NCI-H524 (cell line): ENCODE measurements at places on chromosomes 4 and X.

DNA sequence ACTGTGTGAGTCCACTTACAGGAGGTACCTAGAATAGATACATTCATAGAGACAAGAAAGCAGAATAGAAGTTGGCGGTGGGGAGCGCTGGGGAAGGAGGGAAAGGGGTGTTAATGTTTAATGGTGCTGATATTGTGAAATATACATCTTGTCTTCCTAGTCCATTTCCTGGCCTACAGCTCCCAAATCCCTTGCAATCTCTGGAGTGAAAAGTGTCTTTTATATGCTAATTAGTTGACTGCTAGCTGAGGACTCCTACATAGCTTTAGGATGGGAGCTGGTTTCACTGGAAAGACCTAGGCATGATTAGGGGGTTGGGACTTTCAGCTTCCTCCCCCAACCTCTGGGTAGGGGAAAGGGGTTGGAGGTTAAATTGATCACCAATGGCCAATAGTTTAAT is 36.0 kb downstream of the FUNDC1 start:
- no peak for DNase-seq

GRCh38 chr4:66572949-66573348 is 902.7 kb upstream of the EPHA5 start:
- peak; percentile 3 for DNase-seq

DNA sequence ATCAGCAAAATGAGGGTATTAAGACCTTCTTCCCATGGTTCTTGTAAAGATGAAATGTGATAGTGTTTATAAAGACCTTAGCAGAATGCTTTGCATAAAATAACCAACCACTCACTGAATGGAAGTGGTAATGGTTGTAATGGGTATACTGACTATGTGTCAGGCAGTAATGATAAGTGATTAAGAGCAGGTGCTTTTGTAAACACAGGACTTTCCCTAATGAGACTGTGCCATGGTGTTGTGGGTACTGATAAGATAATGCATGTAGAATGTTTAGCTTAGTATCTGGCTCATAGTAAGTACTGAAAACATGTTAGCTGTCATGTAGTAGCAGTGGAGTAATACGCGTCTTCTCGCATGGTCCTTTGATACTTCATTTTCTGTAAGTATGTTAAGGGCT is 6.9 kb downstream of the LSM6 start:
- no peak for DNase-seq

- peak; percentile 69 for DNase-seq
These were observed 20.3 kb upstream of the GPC4 start for GRCh38 chrX:133435544-133436124.

DNA sequence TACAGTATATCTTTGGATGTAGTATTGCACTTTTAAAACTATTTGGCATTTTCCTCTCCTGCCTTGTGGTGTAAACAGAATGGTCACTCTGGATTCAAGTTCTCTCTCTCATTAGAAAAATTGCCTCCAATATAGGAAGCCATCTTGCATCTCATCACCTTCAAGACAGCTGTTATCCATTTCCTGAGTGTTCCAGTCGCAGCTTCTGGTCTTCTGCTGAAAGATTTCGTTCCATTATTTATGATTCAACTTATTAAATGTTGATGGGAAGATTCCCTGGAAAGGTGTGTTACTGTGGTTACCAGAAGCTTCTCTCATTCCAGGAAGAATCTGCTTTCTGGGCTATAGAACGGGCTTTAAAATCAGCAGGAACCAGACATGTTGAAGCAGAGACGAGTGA is 568.3 kb upstream of the SLIT2 start:
- DNase-seq = no peak

DNA sequence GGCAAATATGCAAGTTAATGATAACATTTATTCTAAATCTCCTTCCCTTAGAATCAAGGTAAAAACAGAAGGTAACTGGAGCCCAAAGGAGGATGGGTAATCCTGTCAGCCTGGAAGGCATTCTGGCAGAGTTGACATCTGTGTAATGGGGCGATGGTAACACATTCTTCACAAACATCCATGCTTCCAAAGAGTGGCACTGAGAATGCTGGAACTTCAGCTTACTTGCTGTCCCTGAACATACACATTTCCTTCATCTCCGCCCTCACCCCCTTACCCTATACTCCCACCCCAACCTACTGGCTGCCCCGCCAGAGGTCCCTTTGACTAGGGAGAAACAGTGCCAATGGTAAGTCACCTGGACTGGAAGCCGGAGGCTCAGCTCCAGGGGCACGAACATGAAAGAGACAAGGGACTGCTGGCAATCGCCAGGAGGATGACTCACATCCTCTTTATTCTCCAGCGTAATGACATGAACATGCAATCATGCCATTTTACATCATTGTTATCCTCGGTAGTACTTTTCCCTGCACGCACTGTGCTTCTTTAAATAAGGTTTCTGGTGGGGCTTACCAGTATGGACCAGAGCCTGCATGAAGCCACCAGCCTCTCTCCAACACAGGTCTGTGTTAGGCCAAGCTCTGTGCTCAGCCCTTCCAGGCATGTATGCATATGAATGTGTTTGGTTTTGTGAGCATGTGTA is 694.2 kb upstream of the TENM3 start:
- no peak for DNase-seq

GRCh38 chrX:22206781-22207180 is 65.9 kb upstream of the CBLL2 start:
- no peak for DNase-seq

DNA sequence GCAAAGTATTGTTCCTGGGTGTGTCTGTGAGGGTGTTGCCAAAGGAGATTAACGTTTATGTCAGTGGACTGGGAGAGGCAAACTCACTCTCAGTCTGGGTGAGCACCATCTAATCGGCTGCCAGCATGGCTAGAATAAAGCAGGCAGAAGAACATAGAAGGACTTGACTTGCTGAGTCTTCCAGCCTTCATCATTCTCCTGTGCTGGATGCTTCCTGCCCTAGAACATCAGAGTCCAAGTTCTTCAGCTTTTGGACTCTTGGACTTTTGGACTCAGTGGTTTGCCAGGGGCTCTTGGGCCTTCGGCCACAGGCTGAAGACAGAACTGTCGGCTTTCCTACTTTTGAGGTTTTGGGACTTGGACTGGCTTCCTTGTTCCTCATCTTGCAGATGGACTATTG is 15.3 kb upstream of the ENPP6 start:
- DNase-seq = no peak

DNA sequence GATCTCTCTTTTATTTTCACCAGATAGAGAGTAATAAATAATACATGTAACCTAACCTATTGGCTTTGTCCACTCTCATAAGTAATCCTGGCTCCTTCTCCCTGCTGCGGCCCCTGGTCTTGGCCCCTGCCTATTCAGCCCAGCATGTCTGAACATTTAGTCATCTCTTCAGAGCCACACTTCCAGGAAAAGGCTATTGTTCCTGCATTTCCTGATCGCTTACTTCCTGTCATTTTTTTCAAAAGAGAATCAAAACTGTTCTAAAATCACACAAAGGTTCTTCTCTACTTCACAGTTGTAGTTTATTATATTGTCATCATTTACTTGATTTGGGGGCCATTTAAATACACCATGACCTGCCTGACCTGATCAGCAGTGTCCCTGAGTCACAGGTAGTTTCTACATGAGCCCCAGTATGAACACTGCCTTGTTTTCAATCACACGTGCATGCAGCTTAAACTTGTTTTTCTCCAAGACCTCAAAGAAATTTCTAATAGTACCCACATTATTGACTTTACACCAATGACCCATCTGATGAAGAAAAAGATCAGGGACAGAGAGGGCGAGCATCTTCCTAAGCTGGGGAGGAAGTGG is 47.4 kb upstream of the KDR start:
- DNase-seq = no peak

- DNase-seq = no peak
These were observed 168.9 kb upstream of the PUDP start for GRCh38 chrX:7316887-7317286.

DNA sequence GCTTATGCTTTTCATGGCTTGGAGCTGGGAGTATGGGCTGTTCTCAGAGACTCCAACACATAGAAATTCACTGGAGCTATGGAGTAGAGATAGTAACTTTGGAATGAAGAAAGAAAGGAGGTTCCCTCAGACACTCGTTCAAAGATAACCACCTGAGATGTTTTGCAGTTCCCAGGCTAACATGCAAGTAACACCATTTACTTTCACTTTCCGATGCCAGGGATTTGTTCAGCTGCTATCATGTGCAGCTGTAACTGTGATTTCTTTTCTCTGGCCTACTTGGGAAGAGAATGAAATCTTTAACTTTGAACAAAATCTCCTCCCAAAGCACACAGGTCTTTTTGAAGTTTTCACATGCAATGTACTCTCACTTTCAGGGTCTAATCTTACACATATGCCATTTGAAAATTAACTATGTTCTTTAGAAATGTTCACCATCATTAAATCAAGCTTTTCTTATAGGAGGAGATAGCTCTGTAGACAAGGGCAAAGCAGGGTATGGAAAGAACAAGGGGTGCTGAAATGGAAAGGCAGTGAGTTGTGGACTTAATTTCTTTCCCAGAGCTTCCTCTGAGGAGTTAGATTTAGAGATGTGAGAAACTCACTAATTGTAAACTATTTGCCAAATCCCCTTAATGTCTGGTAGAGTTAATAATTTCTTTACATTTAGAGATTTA is 514.3 kb downstream of the PDHA2 start:
- DNase-seq = no peak

- DNase-seq = no peak
These were observed 3.2 kb downstream of the NAT8L start for GRCh38 chr4:2062168-2062807.

GRCh38 chrX:53374222-53374820 is 48.1 kb downstream of the SMC1A start:
- no peak for DNase-seq

GRCh38 chr4:114754616-114755015 is 156.0 kb downstream of the UGT8 start:
- no peak for DNase-seq

DNA sequence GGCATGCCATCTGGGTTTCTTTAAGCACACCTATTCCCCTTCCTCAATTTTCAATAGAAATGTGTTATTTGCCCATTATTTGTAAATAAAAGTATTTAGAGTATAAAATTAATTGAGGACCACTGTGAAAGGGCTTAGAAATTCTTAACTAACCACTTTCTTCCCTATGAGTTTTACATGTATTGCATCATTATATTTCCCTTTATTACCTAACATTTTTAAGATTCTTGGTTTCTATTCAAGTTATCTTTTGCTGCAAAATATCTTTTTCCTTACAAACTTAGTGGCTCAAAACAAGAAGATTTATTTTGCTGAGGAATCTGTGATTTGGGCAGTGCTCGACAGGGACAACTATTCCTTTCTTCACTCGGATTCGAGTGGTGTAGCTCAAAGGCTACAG is 40.5 kb downstream of the GRID2 start:
- no peak for DNase-seq

GRCh38 chr4:4851081-4851480 is 8.4 kb upstream of the MSX1 start:
- DNase-seq = no peak

- DNase-seq = peak; percentile 53
These were observed 168.6 kb downstream of the NSUN7 start for GRCh38 chr4:40918330-40918729.

DNA sequence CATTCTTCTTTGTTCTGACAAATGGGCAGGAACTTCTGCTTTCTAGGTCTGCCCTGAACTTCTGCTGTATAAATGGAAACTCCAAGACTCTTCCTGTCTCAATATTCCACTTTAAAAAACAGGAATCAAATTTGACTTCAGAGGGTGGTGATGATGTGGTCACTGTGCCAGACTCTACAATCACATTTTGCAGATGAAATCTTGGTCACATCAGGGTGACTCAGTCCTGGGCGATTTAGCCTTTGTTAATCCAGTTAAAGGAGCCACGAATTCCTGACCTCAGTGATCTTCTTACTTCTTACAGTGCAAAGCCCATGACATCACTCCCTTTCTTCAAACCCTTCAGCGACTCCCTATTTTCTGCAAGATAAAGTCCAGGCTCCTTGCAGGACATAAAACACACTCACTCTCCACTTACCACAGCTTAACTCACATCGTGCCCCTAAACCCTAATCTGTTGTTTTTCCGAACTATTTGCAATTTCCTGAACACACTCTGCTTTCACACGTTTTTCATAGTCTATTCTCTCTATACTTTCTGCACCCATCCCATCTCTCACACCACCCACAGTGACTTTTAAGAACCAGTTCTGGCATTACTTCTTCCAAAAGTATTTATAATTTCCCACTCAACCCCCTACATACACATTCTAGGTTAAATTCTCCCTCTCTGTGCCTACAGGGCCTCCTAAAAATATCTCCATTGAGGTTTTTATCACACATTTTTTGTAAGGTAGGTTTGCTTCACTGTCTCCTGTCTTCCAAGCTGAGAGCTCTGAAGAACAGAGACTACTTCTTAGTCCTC is 11.1 kb downstream of the GASK1B start:
- DNase-seq = no peak

GRCh38 chrX:42627891-42628290 is 150.1 kb downstream of the PPP1R2C start:
- no peak for DNase-seq

DNA sequence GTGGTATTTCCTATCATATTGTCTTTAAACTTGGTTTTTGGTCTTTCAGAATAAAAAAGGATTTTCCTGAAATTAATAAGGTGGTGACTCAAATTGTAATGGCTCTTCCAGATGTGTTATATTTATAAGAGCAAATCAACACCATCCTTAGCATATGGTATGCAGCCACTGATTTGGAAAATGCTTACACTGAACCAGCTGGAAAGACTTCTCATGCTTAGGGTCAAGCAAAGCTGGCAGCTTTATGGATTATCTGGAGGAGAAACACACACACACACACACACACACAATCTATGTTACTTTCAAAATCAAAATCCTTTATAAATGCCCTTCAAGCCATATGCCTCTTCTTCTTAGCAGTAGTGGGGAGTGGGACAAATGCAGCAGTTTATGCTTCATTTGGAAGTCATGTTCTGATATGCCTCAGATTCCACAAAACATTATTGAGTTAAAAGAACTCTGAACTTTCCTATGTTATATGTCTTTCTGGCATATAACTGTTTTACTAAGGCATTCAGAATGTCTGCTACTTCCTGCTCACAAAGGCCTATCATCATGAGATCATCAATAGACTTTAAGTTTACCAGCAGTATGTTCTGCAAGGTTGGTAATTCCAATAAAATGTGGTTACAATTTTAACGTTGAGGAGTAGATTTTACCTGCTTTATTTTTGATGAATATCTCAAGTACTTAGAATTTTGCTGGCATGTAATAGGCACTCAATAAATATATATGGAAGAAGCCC is 72.9 kb upstream of the PRDM5 start:
- no peak for DNase-seq
